ENCODE measurements at places on chromosomes 4 and X.

DNA sequence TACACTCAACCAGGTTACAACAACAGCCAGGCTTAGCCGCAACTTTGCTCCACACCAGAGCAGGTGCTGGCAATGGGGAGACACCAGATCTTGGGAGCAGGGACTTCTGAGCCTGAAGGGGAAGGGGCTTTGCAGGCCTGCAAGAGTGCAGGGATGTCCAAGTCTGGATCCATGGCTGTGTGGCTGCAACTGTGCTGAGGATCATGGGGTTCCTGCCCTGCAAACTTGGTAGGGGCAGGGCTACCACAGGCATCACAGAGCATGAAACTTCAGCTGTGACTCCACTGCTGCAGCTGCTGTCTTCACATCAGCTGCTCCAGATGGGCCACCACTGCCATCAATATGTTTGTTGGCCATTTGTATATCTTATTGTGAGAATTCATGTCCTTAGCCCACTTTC lies 340.4 kb downstream of the FSTL5 start:
- no peak for DNase-seq

DNA sequence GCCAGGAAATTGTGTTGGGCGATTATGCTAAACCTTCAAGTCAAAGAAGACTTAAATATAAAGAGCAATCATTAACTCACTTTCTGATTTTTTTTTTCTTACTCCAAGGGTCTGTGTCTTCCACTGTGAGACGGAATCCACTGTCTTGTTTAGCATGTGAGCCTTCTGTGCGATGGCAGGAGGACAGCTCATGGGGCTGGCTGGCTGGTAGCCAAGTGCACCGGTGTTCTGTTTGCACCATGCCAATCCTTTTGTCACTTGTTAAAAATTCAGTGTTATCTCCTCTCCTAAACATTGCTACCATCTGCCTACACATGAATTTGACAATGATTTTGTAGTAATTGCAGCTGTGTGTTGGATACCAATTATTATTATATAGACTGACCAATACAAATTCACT lies 1056.3 kb upstream of the IGFBP7 start:
- DNase-seq, result no peak

DNA sequence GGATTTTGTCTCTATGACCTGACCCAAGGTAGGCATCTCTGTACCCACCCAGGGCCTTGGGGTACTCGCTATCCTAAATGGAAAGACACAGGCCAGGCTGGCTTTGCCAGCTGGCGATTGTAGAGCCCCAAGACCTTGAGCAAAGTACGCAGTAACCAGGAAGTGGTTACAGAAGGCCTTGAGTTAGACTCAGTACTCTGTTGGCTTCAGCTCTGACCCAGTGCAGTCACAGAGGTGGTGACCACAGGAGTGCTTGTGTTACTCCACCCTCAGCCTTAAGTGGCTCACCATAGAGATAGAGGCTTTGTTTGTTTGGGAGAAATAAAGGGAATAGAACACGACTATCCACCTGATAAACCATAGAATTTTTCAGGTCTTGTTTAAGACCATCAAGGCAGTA lies 880.5 kb upstream of the POU3F4 start:
- DNase-seq, result no peak

- no peak for DNase-seq
These were observed 701.1 kb upstream of the ATOH1 start for GRCh38 chr4:93127489-93127888.

DNA sequence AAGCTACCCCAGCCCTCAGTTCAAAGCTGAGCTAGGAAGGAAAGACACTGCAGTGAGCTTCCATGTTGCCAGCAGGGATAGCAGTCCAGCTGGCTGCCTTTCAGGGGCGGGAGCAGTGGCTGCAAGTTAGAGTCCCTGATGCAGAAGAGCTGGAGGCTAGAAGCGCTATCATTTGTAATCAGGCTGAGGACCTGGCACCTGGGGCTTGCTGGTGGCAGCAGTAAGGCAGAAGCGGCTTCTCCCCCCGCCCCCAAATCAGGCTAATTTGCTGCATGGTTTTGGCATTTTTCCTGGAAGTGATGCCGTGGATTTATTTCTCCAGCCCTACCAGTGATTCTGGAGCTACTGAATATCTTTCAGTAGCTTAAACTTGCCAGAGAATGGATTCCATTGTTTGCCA lies 203.3 kb downstream of the CLCN4 start:
- no peak for DNase-seq

GRCh38 chrX:106177106-106177981 lies 9.2 kb downstream of the PWWP3B start:
- no peak for DNase-seq

GRCh38 chrX:50876551-50876950 lies 34.0 kb upstream of the BMP15 start:
- no peak for DNase-seq

DNA sequence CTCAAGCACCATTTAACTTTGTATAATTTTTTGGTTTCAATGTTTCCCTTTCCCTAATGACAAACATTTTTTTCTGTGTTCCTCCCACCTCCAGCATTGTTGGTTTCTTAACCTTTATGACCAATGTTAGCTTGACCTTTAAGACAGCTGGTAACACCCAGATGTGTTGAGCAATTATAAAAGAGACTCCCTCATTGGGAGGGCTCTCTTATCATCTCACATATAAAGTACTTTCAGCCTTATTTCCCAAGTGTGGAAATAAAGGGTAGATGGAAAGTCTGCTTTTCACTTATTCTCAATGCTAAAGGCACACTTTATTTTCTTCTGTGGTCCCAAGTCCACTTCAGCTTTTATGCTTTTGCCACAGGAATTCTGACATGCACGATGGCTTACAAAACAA lies 1420.4 kb downstream of the RAPGEF2 start:
- DNase-seq, result no peak

Measured in CD4-positive, alpha-beta T cell treated with Interleukin-17A for 4 hours (primary cell).